ENCODE measurements at places on chromosomes 3 and 15.
A peak's percentile ranks its signal among the peaks of the same experiment; 100 is the strongest.

DNA sequence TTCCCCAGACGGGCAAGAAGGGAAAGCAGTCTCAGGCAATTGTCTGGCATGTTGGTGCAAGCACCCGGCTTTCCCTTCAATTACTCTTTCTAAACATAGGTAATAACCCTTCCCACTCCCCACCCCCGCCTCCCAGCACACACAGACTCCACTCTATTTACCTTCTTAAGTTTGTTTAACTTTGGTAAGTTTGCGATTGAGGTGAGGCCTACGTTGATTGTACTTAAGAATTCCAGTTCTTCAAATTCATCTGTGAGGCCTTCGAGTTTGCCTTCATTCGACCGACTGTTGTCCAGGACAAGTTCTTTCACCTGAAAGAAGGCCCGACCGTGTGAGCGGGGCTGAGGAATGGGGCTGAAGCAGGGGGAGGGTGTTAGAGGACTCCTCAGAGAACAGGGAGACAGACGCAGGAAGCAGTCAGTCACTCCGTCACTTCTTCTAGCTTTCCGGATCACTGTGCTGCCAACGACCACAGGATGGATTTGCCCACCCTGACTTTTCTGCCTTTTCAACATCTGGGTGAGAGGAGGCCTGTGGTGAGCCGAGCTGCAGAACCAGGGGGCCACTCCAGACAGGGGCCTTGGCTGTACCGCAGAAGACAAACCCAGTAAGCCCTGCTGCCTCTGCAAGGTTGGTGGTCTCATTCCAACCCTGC is 33.0 kb downstream of the ANP32A start:
- DNase-seq, result no peak

- peak; percentile 98 for DNase-seq
These were observed 2.4 kb downstream of the ANAPC13 start for GRCh38 chr3:134483195-134483900.

DNA sequence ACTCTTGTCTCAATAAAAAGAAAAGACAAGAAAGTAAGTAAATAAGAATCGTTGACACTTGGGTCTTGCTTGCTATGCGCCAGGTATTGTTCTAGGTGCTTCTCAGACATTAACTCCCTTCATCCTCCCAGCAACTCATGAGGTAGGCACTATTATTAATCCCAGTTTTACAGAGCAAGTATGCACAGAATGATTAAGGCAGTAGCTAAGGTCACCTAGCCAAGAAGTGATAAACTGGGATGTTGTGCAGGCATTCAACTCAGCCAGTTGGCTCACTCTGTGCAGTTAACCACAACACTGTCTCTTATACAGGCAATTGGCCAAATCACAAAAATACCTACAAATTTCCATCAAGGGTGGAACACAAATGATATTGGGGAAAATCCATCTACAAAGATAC is 1.7 kb upstream of the C3orf33 start:
- no peak for DNase-seq

DNA sequence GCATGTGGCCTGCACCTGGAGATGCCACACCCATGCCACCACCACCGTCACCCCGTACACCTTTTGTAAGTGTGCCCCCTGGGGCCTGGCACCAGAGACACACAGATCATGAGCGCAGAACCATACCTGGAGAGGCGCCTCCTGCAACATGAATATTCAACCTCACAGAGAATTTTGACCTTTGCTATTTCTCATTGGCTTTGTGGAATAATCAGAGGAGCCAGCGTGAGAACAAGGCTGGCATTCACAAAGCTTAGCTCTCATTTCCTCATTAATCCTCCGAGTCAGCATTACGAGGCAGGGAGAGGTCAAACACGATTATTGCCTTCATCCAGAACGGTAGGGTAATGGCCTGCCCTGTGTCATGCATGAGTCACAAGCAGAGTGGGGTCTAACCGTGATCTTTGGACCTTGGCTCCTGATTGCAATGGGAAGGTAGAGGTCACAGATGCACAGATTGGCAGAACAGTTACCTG is 73.0 kb upstream of the POMGNT2 start:
- peak; percentile 89 for DNase-seq
